ENCODE measurements at places on chromosomes 1 and 21.
A peak's percentile ranks its signal among the peaks of the same experiment; 100 is the strongest.

DNA sequence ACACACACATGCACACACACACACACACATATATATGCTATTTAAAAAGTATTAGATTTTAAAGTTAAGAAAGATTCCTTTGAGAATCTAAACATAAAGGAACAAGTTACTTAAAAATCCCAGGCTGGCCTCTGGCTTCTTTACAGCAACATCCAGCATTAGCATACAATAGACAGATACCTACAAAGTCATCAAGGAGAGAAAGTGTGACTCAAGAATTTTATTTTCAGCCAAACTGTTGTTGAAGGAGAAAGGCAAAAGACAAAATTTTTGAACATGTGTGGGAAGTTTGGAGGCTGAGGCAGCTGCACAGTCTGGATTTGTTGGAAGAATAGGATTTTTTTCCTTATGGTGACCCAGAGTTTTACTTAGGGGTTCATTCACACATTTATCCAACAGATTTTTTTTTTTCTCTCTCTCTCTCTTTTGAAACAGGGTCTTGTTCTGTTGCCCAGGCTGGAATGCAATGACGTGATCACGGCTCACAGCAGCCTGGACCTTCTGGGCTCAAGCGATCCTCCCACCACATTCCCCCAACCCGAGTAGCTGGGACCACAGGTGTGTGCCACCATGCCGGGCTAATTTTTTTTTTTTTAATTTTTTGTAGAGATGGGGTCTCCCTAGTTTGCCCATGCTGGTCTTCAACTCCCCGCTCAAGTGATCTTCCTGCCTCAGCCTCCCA is 24.0 kb upstream of the SPOCD1 start:
- no peak for DNase-seq

- DNase-seq = peak; percentile 73
Observed at GRCh38 chr1:221886743-221887414, 145.0 kb upstream of the DUSP10 start.

- no peak for DNase-seq
Observed at GRCh38 chr21:29418813-29419212, 120.1 kb downstream of the BACH1 start.

GRCh38 chr1:107897438-107898345 is 67.3 kb downstream of the VAV3 start:
- DNase-seq = no peak

DNA sequence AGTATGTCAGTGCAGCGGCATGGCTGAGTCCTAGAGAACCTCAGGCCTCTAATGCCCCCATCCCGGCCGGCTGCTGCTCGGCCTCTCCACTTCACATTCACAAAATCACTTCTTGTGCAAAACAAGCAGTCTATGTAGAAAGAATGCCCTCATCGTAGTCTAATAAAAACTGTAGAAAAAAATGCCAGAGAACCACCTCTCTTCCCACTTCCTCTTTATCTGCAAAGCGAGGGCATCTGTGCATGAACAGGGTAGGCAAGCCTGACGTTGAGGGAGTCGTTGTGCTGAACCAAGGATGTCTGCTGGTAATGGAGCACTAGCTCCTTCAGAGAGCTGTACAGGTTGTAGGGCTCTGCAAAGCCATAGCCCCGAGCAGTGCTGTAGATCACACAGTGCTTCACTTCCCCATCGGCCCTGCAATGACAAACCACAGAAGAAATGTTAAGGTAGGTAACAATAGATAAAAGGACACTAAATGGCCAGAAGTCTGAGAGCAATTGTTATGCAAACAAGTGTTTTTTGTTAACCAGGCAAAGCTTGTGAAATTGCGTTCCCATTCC is 88.9 kb downstream of the PIK3R3 start:
- no peak for DNase-seq

GRCh38 chr1:12798911-12799310 is 7.7 kb downstream of the PRAMEF1 start:
- DNase-seq = no peak

DNA sequence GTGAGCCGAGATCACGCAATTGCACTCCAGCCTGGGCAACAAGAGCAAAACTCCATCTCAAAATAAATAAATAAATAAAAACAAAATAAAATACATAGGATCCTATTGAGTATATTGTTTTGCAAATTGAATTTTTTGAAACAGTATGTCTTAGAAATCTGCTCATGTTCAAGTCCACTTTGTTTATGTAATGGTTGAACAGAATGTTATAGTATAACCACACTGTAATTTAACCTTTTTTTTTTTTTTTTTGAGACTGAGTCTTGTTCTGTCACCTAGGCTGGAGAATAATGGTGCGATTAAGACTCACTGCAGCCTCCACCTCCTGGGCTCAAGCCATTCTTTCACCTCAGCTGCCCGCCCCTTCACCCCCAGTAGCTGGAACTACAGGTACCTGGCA is 31.4 kb downstream of the PARK7 start:
- DNase-seq = no peak

- no peak for DNase-seq
Observed at GRCh38 chr1:44985747-44986359, 542 bp downstream of the EIF2B3 start.

GRCh38 chr1:208219659-208220282 is 24.4 kb downstream of the PLXNA2 start:
- DNase-seq = peak; percentile 82

GRCh38 chr1:192521734-192522133 is 53.8 kb upstream of the RGS1 start:
- no peak for DNase-seq

DNA sequence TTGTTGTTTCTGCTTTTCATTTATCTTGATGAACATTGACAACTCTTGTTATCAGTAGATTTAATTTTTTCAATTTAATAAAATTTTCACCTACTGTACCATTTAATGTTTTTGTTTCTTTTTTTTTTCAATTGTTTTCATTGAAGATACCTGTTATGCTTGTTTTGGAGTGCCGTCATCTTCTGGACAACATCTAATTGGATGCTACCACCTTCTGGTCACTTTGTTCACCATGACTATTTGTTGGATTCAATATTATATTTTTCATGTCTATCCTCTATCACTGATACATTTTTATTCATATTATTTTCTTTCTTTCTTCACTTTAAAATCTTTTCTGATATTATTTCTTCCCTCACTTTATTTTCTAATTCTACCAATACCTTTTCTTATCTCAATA is 14.0 kb downstream of the KRTAP21-2 start:
- DNase-seq = no peak

DNA sequence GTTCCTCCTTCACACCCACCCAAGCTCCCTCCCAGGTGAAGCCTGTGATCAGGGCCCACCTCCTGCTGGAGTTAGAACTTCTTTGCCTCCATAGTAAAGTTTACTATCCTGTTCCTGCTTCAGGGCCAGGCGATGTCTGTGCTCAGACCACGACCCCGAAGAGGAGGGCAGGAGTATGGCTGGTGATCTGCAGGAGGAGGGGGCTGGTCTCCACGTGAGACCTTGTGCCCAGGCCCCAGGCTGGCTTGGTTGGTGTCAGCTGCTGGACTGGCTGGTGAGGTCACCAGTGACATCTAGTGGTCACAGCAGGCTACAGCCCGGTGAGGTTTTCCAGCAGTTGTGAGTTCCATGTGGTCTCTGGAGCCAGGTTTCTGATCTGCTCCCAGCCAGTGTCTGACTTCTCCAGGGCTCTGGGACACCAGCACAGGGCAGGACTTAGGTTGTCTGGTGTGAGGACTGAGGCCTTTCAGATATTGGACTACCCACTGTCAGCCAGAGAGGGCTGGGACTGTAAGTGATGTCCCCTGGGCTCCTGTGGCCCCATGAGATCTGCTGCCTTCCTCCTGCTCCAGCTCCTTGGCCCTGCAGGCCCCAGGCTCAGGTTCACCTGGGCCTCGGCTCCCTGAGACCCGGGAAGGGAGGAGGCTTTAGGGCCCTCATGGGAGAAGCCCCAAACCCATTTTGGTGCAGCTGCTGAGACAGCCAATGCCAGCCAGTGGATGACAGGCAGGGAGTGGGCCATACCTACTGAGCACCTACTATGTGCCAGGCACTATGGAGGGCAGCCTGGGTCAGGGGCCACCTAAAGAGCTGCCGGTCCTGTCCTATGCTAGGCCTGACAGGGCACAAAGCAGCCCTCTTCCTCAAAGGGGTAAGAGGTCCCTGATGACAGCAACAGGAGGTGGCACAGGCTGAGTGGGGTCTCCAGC is 6.0 kb upstream of the UBL4B start:
- peak; percentile 46 for DNase-seq

DNA sequence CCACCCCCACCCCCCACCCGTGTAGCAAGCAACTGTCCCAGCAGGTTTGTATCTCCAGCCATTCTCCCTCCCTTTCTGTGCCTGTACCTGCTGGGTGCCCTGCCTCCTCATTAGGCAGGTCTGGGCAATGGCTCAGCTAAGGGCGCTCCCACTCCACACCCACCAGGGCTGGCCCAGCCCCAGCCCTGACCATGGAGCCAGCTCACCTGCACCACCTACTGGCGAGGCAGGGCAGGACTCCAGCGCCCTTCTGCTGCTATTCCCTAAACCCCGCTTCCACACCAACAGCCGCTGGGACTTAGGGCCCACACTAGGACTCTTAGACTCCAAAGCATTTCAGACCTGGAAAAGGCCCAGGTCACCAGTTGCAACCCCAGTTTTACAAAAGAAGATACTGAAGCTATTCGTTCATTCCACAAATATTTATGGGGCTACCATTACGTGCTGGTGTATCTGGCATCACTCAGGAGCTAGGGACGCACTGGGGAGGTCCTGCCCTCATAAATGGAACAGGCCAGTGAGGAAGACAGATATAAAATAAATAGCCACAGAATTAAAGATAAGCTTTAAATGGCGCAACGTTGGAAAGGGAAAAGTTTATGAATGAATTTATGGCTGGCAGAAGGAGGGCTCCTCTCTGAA is 24.0 kb downstream of the PGLYRP3 start:
- DNase-seq = no peak

DNA sequence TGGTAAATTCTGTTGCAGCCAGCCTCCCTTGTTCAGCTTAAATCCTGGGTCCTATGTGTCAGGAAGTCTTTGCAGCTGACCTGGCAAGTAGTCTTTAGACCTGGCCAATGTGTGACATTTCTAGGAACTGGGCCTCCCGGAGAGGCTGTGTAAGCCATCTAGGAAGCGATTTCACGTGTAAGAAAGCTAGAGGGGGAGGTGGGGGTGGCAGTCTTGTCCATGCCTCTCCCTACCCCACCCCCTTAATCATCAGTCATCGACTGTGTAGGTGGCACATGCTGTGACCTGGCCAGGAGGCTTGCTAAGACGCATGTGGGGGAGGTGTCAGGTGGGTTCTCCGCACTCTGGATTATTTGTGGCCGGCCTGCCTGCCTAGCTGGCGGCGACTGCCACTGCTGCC is 8.4 kb downstream of the C1orf226 start:
- no peak for DNase-seq

- DNase-seq = no peak
Observed at GRCh38 chr1:101278845-101279244, 42.0 kb downstream of the S1PR1 start.

DNA sequence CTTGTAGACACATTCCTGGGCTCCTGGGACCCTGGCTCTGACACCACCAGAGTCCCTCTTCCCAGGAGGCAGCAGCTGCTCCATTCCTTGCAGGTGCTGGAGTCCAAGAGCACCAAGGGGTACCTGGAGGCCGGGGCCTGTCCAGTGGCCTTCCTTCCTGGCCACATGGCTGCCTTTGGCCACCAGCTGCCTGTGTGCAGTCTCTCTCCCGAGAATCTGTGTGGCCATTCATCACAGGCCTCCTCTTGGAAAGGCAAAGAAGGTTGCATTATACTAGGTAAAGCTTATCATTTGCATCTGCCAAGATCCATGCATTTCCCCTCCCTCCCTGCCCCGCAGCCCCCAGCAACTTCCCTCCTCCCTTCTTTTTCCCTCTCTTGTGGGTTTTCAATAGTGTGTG is 48.9 kb upstream of the OLIG2 start:
- no peak for DNase-seq

DNA sequence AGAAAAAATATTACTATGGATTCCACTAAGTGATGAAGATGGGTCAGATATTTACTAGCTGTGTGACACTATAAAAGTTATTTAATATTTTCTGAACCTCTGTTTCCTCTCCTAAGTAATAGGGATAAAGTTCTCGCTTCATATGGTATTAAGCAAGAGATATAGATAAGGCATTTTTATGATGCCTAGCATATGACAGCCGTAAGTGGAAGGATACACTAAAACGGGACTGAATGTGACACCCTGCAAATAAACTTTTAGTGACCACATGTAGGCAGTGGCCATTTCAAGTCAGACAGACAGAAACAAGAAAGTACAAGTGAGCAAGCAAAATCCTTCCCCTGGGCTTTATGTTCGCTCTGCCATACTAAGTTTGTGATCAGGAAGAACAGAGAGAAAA is 14.2 kb downstream of the GBP3 start:
- no peak for DNase-seq

GRCh38 chr1:97308131-97308530 is 586.5 kb downstream of the PTBP2 start:
- no peak for DNase-seq

DNA sequence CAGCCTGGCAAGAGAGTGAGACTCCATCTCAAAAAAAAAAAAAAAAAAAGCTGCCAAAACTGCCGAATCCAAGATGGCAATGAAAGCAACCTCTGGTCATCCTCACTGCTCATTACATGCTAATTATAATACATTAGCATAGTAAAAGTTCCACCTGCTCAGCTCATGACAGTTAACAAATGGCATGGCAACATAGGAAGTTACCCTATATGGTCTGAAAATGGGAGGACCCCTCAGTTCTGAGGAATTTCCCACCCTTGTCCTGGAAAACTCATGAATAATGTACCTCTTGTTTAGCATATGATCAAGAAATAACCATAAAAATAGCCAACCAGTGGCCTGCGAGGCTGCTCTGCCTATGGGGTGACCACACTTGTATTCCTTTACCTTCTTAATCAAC is 93.1 kb upstream of the PGBD5 start:
- no peak for DNase-seq

- DNase-seq = no peak
Observed at GRCh38 chr1:85349224-85349623, 72.8 kb upstream of the BCL10 start.

GRCh38 chr1:159000625-159001024 is 9.1 kb upstream of the IFI16 start:
- DNase-seq = peak; percentile 69

- no peak for DNase-seq
Observed at GRCh38 chr1:182484531-182485257, 34.7 kb downstream of the RGSL1 start.

DNA sequence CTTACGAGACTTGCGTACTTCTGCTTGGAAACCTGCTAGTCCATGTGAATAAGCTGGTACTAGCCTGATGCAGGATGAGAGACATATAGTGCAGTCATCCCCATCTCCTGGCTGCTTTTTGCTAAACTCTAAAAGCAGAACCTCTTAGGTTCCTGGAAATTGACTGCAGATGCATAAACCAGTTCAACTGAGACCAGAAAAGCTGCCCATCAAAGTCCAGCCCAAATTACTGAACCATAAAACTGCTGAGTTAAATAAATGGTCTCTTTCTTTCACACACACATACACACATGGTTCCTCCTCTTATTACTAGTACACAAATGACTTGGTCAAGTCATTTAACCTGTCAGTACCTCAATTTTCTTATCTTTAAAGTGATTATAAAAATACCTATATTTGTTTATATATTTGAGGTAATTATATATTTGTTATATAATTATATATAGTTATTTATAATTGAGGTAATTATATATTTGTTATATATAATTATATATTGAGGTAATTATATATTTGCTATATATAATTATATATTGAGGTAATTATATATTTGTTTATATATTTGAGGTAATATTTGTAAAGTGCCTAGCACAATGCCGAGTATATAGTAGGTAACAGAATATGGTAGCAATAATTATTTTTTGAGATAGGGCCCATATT is 25.2 kb upstream of the RABGAP1L start:
- DNase-seq = no peak

All from breast epithelium (tissue), 4 donors.